ENCODE measurements at places on chromosomes 13 and 19. TPM values are rescaled to one million over a fixed set of nuclear protein-coding genes. Genes with fewer than 3 reads are reported as not detected.

GRCh38 chr13:43041369-43041921, 18.1 kb downstream of the DNAJC15 start:
- H3K27ac ChIP-seq: no peak overlapping the region
- no peak overlapping the region for H3K4me3 ChIP-seq
- H3K27me3 ChIP-seq: no peaks in the 10 kb centered on the region
- DNase-seq: no peak
- peaks cover 18% of the 10 kb centered on the region for H3K36me3 ChIP-seq
- peaks cover 56% of the 10 kb centered on the region for H3K4me1 ChIP-seq

DNA sequence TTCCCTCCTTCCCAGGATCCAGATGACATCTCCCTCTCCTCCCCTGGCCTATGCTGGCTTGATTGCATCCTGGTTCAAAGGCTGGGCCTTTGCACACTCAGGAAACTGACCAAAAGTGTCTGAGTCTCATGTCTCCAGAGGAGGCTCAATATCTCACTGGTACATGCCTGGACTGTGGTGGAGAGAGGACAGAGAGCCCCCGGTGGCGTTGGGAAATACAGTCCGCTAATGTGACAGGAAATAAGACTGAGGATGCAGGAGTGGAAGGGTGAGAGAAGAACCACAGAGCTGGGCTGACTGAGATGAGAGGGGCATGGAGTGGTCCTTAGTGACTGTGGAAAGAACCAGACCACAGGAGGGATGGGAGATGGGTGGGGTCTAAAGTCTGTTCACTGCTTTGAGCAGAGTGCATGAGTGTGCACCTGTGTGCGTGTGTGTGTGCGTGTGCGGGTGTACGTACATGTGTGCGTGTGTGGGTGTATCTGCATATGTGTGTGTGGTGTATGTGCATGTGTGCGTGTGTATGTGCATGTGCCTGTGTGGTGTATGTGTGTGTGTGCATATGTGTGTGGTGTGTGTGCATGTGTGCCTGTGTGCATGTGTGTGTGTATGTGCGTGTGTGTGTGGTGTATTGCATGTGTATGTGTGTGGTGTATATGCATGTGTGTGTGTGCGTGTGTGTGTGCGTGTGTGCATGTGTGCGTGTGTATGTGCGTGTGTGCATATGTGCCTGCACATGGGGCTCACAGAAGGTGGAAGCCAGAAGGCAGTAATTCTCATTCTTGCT, 1.9 kb downstream of the SIGLEC5 start:
- no peaks in the 10 kb centered on the region for H3K36me3 ChIP-seq
- no peaks in the 10 kb centered on the region for H3K4me1 ChIP-seq
- no peak for DNase-seq
- no peak overlapping the region for H3K4me3 ChIP-seq

DNA sequence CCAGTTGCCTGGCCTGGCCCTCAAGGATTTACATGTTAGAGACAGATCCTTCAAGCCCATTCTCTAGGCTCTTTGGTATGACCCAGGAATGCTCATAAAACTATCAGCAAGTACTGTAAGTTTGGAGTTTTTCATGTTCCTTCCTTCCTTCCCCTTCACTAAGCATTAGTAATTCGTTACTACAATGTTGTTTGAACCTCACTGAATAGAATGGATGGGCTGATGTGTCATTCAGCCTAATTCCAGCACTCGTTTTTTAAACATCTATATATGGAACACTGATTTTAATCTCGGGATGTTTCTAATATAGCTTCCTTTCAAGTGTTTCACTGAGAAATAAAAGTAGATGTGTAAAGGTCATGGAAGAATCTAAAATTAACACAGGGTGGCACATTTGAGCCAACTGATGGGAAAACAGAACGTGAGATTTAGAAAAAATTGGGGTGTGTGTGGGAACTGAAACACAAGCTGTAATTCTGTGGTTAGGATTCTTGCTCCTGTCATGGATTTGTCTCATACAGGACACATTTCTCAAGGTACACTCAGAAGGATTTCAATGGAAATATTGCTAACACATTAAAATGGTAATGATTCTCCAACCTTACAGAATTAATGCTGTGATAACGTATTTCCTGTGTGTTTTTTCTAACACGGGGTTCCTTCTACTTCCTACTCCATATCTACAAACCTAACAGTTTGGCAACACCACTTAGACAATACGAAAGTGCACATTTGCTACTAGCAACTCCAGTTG, 93.4 kb downstream of the FLT1 start:
- H3K36me3 ChIP-seq: no peaks in the 10 kb centered on the region
- peaks cover 3% of the 10 kb centered on the region for H3K4me1 ChIP-seq
- no peak overlapping the region for H3K27ac ChIP-seq

DNA sequence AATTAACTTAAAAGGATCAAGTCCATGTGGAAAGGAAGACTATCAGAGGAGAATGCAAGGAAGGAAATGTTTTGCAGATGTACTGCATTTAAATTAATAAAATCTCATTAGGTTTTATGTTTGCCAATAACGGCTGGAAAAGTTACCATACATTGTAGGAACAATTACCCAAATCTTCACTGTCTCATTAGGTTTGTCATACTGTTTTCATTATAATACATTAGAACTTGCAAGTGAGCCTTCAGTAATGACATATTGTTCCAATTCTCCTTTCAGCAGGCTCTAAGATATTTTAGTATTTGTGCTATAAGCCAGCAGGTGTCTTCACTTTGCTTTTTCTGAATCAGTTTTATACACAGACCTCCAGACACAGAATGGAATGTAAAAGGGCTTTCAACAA, 661.6 kb upstream of the KLHL1 start:
- H3K27ac ChIP-seq: no peak overlapping the region
- no peaks in the 10 kb centered on the region for H3K36me3 ChIP-seq

- no peak overlapping the region for H3K27ac ChIP-seq
- H3K4me3 ChIP-seq: no peak overlapping the region
- no peak for DNase-seq
- H3K27me3 ChIP-seq: no peaks in the 10 kb centered on the region
These were observed 5.0 kb downstream of the PAK4 start for GRCh38 chr19:39130337-39131254.

Gene REEP6
- total RNA-seq: 4.4 TPM

DNA sequence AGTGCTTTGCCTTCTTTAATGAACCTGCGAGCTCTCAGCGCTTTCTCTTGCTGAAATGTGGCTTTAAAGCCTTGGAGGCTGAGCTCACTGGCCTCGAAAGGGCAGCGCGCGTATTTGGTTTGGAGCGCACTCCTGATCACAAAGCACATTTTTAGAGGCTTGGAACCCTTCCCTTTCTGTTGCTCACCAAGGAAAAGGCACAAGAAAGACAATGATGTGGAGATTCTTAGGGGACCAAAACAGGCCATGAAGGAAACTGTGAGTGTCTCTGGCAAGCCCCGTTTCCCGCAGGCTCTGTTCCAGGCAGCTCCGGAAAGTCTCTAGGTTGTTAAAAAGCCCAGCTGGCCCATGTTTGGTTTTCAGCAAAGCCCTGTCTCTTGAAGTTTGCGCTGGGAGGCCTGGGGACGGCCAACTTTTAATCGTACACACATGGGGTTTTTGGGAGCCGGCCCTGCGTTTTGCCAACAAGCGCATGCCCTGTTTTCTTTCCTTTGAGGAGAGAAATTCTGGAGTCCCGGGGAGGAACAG, 9.4 kb upstream of the SPC24 start:
- H3K4me1 ChIP-seq: peaks cover 9% of the 10 kb centered on the region
- no peak for DNase-seq
- no peaks in the 10 kb centered on the region for H3K27me3 ChIP-seq
- no peak overlapping the region for H3K27ac ChIP-seq
- no peak overlapping the region for H3K4me3 ChIP-seq
- H3K36me3 ChIP-seq: peaks cover 48% of the 10 kb centered on the region

Gene SBK2
- not detected for total RNA-seq

DNA sequence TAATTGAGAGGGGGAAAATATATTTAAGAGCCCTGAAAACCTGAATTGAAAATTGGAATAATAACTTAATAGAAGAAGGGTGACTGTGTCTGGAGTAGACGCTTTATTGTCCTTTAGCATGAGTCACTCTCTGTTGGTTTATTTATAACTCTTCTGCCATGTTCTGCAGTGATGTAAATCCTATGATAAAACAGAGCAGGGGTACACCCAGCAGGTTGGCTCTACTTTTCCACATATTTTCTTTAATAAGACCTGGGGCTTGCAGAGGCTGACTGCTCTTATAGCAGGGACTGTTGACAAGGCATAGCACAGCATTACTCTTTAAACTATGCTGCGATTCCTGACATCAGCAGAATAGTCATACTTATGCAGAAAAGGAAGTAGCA, 389.9 kb upstream of the PCDH9 start:
- H3K4me3 ChIP-seq: no peak overlapping the region
- H3K36me3 ChIP-seq: no peaks in the 10 kb centered on the region
- peak overlapping the region; percentile 77 for H3K27ac ChIP-seq
- H3K4me1 ChIP-seq: peaks cover 29% of the 10 kb centered on the region
- no peaks in the 10 kb centered on the region for H3K27me3 ChIP-seq

DNA sequence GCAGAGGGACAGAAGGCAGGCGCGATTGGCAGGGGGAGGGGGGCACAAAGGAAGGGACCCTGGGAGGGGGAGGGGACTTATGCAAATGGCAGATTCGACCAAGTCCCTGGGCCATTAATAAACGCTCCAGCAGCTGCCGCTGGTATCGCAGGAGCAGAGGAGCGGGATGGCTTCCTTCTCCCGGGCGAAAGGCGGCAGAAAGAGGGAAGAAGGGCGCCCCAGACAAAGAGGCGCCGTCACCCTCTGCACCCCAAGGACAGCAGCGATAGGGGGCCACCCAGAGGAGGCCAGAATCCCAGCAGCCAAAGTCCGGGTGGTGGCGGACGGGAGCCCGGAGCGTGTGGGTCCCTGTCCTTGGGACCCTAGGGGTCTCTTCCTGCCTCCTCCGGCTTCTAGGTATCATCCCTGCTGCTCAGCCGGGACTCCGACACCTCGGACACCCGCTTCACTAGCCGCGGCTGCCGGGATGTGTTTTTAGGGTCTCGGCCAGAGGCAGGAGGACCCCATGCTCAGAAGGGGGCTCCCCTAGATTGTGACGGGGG, 1.9 kb downstream of the PTPRS start:
- H3K4me1 ChIP-seq: peaks cover 11% of the 10 kb centered on the region
- no peaks in the 10 kb centered on the region for H3K36me3 ChIP-seq
- H3K27ac ChIP-seq: no peak overlapping the region
- DNase-seq: no peak
- peaks cover 22% of the 10 kb centered on the region for H3K27me3 ChIP-seq

DNA sequence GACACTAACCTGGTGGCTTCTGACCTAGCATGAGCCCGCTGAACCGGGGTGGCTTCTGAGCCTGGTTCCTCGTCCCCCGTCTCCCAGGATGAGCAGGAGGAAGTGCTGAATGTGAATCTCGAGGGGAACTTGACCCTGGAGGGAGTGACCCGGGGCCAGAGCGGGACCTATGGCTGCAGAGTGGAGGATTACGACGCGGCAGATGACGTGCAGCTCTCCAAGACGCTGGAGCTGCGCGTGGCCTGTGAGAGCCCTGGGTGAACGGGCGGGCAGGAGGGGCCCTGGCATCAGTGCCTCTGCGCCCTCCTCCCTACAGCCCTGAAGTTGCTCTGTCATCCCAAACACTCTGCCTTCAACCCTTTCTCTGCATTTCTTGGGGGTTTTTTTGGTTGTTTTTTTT, 5.6 kb downstream of the BCAM start:
- DNase-seq: no peak
- H3K4me1 ChIP-seq: peaks cover 12% of the 10 kb centered on the region
- no peak overlapping the region for H3K27ac ChIP-seq
- peaks cover 6% of the 10 kb centered on the region for H3K36me3 ChIP-seq
- H3K4me3 ChIP-seq: no peak overlapping the region

- peaks cover 16% of the 10 kb centered on the region for H3K4me1 ChIP-seq
- H3K4me3 ChIP-seq: no peak overlapping the region
- H3K27me3 ChIP-seq: no peaks in the 10 kb centered on the region
- H3K27ac ChIP-seq: no peak overlapping the region
These were observed 36.2 kb upstream of the LRCH1 start for GRCh38 chr13:46516599-46517338.

Gene ZNF43
- total RNA-seq: 16.0 TPM

DNA sequence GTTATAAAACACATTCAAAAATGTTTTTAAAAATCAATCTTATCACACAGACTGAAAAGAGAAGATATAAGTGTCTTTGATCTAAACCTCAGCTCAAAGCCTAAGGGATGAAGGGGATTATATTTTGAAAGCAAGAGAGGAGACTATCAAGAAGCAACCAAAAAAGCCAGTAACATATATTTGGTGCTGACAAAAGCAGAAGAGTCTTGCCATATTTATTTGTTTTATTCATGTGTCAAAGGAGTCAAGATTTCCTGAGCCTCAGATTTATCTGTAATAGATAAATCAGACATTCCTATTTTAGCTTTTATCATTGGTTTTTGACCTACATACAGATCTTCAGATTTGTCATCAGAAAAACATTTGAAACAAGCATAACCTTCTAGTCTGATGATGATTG, 798.6 kb upstream of the PCDH9 start:
- H3K4me3 ChIP-seq: no peak overlapping the region
- H3K4me1 ChIP-seq: no peaks in the 10 kb centered on the region
- H3K27me3 ChIP-seq: no peaks in the 10 kb centered on the region

Gene SIGLEC8
- not detected for total RNA-seq

- no peak overlapping the region for H3K27ac ChIP-seq
- no peaks in the 10 kb centered on the region for H3K36me3 ChIP-seq
- H3K27me3 ChIP-seq: peaks cover 18% of the 10 kb centered on the region
- peaks cover 12% of the 10 kb centered on the region for H3K4me1 ChIP-seq
- no peak overlapping the region for H3K4me3 ChIP-seq
- no peak for DNase-seq
These were observed 140.0 kb downstream of the FGF14 start for GRCh38 chr13:102261809-102262208.

GRCh38 chr19:53517114-53517741, 20.7 kb upstream of the ZNF331 start:
- H3K27ac ChIP-seq: no peak overlapping the region
- H3K36me3 ChIP-seq: no peaks in the 10 kb centered on the region
- no peak overlapping the region for H3K4me3 ChIP-seq
- H3K27me3 ChIP-seq: no peaks in the 10 kb centered on the region
- peaks cover 15% of the 10 kb centered on the region for H3K4me1 ChIP-seq
- no peak for DNase-seq

Gene KLF12
- total RNA-seq: 31.1 TPM

Gene HNRNPM
- 154 TPM for total RNA-seq

Gene ACTMAP
- 17.0 TPM for total RNA-seq

- no peak overlapping the region for H3K27ac ChIP-seq
These were observed 2465.1 kb upstream of the PCDH20 start for GRCh38 chr13:63880705-63881104.

GRCh38 chr19:47377801-47378200, 28.7 kb downstream of the DHX34 start:
- H3K4me1 ChIP-seq: no peaks in the 10 kb centered on the region
- H3K27ac ChIP-seq: no peak overlapping the region
- DNase-seq: no peak
- H3K27me3 ChIP-seq: no peaks in the 10 kb centered on the region
- H3K36me3 ChIP-seq: peaks cover 30% of the 10 kb centered on the region

GRCh38 chr19:8517551-8518442, 3.8 kb upstream of the ZNF414 start:
- H3K27ac ChIP-seq: no peak overlapping the region
- H3K4me1 ChIP-seq: peaks cover 14% of the 10 kb centered on the region
- H3K36me3 ChIP-seq: no peaks in the 10 kb centered on the region
- DNase-seq: no peak
- no peak overlapping the region for H3K4me3 ChIP-seq

Gene SYNE4
- total RNA-seq: 0.55 TPM

Gene B3GNT3
- not detected for total RNA-seq

All from osteocyte (in vitro differentiated cells).